Fibroblast of lung (primary cell): ENCODE measurements at places on chromosomes 12 and 14. TPM values are rescaled to one million over a fixed set of nuclear protein-coding genes. Genes with fewer than 3 reads are reported as not detected.

Gene ZBTB42
- total RNA-seq = 2.3 and 2.8 TPM in 2 replicates

Gene PPP1R13B
- 1.3 and 2.0 TPM in 2 replicates for total RNA-seq

Gene CCDC88C
- total RNA-seq = 0.17 and 0.51 TPM in 2 replicates

Gene AQP6
- total RNA-seq = under 0.01 and 0.17 TPM in 2 replicates

Gene VWF
- 0.26 and 1.7 TPM in 2 replicates for total RNA-seq

Gene KLHDC1
- total RNA-seq = 5.4 and 5.8 TPM in 2 replicates

Gene ACSM4
- not detected in 2 replicates for total RNA-seq

Gene SEL1L
- 143 and 151 TPM in 2 replicates for total RNA-seq

Gene ZNF839
- total RNA-seq = 8.2 and 8.8 TPM in 2 replicates

Gene ASIC1
- total RNA-seq = 1.7 and 1.8 TPM in 2 replicates

Gene CLMN
- 0.83 and 1.0 TPM in 2 replicates for total RNA-seq
